ENCODE measurements at places on chromosomes 6 and 20. TPM values are rescaled to one million over a fixed set of nuclear protein-coding genes. Genes with fewer than 3 reads are reported as not detected.
A peak's percentile ranks its signal among the peaks of the same experiment; 100 is the strongest.

GRCh38 chr6:142055219-142055618, 77.5 kb upstream of the GJE1 start:
- no peak overlapping the region for H3K4me3 ChIP-seq
- H3K27ac ChIP-seq = no peak overlapping the region
- DNase-seq = no peak

GRCh38 chr6:3987576-3987975, 91.4 kb downstream of the FAM217A start:
- H3K27me3 ChIP-seq = no peaks in the 10 kb centered on the region
- peaks cover 14% of the 10 kb centered on the region for H3K4me1 ChIP-seq
- no peak overlapping the region for H3K4me3 ChIP-seq
- H3K36me3 ChIP-seq = no peaks in the 10 kb centered on the region

The OPRM1 gene
- polyA plus RNA-seq = 0.15 TPM

DNA sequence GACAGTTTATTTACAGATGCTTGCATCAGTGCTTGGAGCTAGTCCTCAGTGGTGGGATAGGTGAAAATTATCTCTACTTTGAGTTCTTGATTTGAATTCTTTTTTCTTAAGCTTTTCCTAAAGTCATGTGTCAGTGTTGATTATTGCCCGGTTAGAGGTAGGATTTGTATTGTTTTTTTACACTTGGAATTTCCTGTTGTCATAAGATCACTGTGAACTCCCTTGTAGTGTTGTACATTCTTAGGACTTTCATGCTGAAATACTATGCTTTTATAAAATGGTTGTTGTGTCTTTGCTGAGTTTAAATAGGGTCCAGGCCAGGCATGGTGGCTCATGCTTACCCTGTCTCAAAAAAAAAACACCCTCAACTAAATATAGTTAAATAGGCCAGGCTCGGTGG, 20.3 kb downstream of the ASXL1 start:
- peaks cover 28% of the 10 kb centered on the region for H3K36me3 ChIP-seq
- H3K27me3 ChIP-seq = no peaks in the 10 kb centered on the region
- no peak overlapping the region for H3K27ac ChIP-seq
- no peak for DNase-seq
- H3K4me1 ChIP-seq = no peaks in the 10 kb centered on the region
- no peak overlapping the region for H3K4me3 ChIP-seq

- H3K4me1 ChIP-seq = no peaks in the 10 kb centered on the region
- no peaks in the 10 kb centered on the region for H3K36me3 ChIP-seq
- H3K27ac ChIP-seq = no peak overlapping the region
- no peak for DNase-seq
- no peak overlapping the region for H3K4me3 ChIP-seq
- H3K27me3 ChIP-seq = no peaks in the 10 kb centered on the region
Observed at GRCh38 chr6:75167325-75167724, 38.5 kb downstream of the COL12A1 start.

GRCh38 chr20:51811042-51811355, 8.7 kb upstream of the SALL4 start:
- DNase-seq = no peak
- H3K4me3 ChIP-seq = no peak overlapping the region
- H3K4me1 ChIP-seq = no peaks in the 10 kb centered on the region
- no peaks in the 10 kb centered on the region for H3K36me3 ChIP-seq
- H3K27ac ChIP-seq = no peak overlapping the region

DNA sequence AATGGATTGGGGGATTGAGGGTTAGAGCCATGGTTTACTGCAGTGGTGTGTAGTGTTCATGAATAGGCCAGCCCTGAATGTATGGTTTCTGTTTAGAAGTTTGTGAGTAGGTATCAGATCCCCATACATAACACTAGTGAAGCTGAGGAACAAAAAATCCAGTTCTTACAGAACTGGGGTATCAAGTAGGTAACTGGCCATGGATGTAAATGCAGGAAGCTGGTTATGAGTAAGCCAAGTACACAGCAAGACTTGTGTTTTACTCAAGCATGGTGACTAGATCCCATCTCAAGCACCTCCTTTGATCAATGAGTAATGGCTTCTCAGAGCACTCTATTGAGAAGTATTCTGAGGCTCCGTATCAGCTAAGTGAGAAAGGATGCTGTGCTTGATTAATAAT, 613.7 kb upstream of the FLRT3 start:
- no peak for DNase-seq
- peaks cover 14% of the 10 kb centered on the region for H3K4me1 ChIP-seq
- H3K4me3 ChIP-seq = no peak overlapping the region
- H3K27ac ChIP-seq = no peak overlapping the region
- no peaks in the 10 kb centered on the region for H3K27me3 ChIP-seq

DNA sequence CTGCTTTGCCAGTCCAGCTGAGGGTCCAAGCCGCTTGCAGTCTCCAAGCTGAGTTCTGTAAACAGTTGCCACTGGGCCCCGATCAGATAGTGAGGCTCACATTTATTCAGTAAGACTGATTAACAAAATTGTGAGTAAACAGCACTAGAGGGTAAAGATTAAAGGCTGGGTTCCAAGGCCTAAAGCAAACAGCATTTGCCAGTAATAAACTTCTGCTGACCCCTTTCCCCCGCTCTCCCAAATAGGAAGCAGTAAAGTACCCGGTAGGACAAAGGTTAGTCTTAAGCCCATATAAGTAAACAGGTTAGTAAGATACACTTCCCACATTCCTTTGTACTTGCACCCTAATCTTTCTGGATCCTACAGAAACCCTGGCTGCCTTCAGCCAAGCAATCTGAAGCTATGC, 181.8 kb downstream of the MEI4 start:
- H3K36me3 ChIP-seq = no peaks in the 10 kb centered on the region
- no peak overlapping the region for H3K27ac ChIP-seq
- H3K4me1 ChIP-seq = no peaks in the 10 kb centered on the region
- no peak overlapping the region for H3K4me3 ChIP-seq
- no peaks in the 10 kb centered on the region for H3K27me3 ChIP-seq
- no peak for DNase-seq

The ZBP1 gene
- polyA plus RNA-seq = not detected

The CFAP61 gene
- 0.62 TPM for polyA plus RNA-seq

- no peak overlapping the region for H3K27ac ChIP-seq
- H3K4me3 ChIP-seq = no peak overlapping the region
- no peaks in the 10 kb centered on the region for H3K4me1 ChIP-seq
- H3K27me3 ChIP-seq = no peaks in the 10 kb centered on the region
- no peak for DNase-seq
Observed at GRCh38 chr20:43690943-43691598, 24.2 kb downstream of the MYBL2 start.

- H3K4me3 ChIP-seq = no peak overlapping the region
- H3K27me3 ChIP-seq = no peaks in the 10 kb centered on the region
- no peak overlapping the region for H3K27ac ChIP-seq
- H3K4me1 ChIP-seq = no peaks in the 10 kb centered on the region
Observed at GRCh38 chr6:21663966-21664313, 70.4 kb downstream of the SOX4 start.

DNA sequence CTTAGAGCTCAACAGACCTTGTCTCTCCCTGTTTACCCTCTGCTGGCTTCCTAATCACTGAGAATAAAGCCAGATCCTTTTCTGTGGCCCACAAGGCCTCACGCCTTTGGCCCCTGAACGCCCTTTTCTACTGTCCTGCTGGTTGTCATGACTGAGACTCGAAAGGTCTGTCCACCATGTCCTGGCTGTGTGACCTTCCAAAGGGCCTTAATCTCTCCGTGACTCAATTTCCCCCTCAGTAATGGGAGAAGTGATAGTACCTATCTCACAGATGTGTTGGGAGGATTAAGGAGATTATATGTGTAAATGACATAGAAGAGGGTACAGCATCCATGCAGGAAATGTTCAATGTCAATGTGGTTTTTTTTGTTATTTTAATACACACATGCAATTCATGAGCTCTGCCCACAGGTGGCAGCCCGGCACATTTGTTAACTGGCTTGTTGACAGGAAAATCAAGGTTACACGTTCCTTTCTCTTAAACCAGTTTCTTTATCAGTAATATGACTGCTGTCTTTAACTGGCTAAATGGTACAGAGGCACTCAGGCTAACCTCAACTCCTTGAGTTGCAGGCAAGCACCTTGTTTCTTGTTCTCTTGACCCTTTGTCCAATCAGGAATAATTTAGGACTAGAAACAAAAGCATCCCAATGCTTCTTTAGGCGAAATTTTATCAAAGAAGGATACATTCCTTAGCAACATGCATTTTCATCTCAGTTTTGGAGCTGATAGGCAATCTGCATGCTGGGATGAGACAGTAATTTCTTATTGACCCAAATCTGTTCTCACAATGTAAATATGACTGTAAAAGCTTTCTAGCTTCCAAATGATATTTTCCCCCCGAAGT, 16.6 kb downstream of the SLC22A1 start:
- no peak overlapping the region for H3K27ac ChIP-seq
- H3K36me3 ChIP-seq = no peaks in the 10 kb centered on the region
- H3K4me1 ChIP-seq = peaks cover 5% of the 10 kb centered on the region
- DNase-seq = peak; percentile 54
- no peak overlapping the region for H3K4me3 ChIP-seq

The ATP9A gene
- polyA plus RNA-seq = 11.0 TPM

The HCK gene
- not detected for polyA plus RNA-seq

Data from SK-N-SH (cell line).